AML-193 (cell line): ENCODE measurements at places on chromosomes 11 and 22.

- peak; percentile 36 for DNase-seq
Observed at GRCh38 chr22:49929211-49929979, 11.0 kb downstream of the CRELD2 start.

- DNase-seq, result peak; percentile 63
Observed at GRCh38 chr11:72738199-72739141, 13.7 kb downstream of the ARAP1 start.

DNA sequence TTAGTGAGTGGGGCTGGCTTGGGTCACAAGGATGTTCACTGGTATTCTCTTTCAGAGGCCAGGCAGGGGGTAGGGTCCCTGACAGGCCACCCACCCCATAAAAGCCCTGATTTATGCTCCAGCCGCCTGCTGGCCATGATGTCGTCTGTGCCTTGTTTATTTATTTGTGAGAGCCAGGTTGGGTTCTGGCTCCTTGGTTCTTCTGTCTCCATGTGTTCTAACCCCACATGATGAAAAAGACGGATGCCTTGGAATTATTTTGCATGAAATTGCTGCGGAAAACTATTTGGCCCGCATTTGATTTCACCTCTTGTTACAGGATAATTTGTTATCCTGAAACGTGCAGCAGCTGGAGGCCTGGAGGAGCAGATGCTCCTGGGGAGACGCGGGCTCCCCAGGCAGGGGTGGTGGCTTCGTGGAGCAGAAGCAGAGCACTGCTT is 46.3 kb upstream of the WNT11 start:
- DNase-seq, result no peak

- DNase-seq, result no peak
Observed at GRCh38 chr11:71282581-71283351, 30.4 kb upstream of the SHANK2 start.

DNA sequence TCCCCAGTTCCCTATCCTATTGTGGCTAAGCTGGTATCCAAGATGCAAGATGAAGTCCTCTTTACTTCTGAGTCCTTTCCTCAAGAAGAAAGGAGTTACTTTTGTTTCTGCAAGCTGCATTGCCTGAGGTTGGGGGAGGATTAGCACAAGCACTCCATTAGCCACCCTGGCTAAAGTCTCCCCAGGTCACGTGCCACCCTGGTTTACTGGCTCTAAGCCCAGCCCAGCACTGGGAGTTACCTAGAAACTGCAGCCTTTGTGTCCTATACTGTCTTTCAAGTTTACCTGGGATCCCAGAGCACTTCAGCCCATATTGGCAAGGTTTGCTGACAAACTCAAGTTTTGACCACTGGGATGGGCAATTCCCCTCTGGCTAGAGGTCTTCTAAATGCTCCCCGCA is 78.4 kb upstream of the DBX1 start:
- no peak for DNase-seq

DNA sequence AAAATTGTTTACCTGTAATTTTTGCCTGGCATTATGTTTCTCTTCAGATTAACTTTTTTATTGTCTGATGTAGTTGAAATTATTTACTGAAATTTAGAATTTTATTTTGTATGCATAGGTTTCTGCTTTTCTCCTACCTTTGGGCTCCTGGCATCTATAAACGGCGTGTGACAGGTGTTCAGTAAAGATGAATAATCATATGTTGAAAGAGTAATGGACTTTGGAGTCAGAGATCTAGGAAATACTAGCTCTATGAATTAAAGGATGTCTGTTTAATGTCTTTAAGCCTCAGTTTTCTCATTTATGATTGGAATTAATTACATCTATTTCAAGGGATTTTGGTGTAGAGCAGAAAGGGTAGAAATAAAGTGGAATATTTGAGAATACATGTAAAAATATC is 7.2 kb upstream of the ANGPTL5 start:
- no peak for DNase-seq

DNA sequence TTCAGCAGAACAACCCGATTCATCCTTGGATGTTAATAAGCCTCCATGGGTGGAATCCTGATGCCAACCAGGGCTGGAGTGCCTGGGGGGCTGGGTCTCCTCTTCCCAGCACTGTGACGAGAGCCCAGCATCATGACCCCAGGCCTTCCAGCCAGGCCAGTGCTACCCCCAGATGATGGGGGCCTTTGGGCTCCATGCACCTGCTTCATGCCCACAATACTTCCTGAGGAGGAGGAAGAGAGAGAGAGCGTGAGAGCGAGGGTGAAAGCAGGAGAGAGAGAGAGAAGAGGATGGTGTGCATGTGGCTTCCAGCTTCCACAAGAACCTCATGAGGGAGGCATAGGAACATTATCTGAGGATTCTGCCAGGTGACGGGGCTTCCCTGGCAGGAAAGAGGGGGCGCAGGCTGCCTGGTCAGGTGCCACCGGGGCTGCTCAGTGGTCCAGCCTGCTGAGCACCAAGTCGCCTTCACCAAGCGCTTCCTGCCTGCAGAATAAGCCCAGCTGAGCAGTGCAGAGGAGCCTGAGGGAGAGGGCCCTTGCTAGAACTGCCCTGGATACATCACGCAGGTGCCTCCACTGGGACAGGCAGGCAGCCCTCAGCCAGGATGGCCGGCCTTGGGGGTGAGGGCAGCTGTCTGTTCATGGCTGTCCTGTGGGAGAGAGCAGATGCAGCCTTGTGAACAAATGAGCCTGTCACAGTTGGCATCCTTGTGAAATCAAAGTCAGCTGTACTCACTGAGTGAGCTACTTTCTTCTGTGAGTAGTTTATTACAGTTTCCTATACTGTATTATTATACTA is 243.3 kb upstream of the B3GAT1 start:
- DNase-seq, result no peak

GRCh38 chr22:37184816-37185541 is 3.1 kb downstream of the C1QTNF6 start:
- DNase-seq, result no peak

DNA sequence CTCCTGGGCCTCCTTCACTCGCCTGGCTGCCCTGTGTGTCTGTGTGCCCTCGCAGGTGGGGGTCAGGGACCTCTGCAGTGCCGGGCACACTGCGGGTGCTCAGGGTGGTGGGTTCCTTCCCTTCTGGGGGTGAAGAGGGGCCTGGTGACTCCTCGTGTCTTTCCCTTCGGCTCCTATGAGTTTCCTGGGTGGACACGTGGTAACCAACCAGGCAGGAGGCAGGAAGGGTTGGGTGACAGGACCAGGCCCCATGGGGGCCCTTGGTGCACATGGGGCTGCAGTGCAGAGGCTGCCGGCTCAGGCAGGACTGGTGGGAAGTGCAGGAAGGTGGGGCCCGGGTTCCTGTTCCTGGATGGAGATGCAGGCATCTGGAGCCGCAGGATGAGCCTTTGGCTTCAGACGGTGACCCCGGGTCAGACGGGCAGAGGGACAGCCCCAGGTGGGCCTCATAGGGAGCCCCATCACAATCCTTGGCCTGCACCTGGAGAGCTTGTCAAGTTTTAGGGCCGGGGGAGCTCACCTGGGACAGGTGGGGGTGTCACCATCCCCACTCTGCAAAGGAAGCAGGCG is 9.6 kb downstream of the FRMD8 start:
- no peak for DNase-seq

GRCh38 chr11:119376197-119376847 is 5.2 kb downstream of the USP2 start:
- no peak for DNase-seq

- DNase-seq, result no peak
Observed at GRCh38 chr11:128921793-128922192, 20.9 kb downstream of the TP53AIP1 start.

- DNase-seq, result no peak
Observed at GRCh38 chr11:44319552-44320288, 9.8 kb upstream of the ALX4 start.

GRCh38 chr11:24760681-24761080 is 263.8 kb downstream of the LUZP2 start:
- peak; percentile 10 for DNase-seq

DNA sequence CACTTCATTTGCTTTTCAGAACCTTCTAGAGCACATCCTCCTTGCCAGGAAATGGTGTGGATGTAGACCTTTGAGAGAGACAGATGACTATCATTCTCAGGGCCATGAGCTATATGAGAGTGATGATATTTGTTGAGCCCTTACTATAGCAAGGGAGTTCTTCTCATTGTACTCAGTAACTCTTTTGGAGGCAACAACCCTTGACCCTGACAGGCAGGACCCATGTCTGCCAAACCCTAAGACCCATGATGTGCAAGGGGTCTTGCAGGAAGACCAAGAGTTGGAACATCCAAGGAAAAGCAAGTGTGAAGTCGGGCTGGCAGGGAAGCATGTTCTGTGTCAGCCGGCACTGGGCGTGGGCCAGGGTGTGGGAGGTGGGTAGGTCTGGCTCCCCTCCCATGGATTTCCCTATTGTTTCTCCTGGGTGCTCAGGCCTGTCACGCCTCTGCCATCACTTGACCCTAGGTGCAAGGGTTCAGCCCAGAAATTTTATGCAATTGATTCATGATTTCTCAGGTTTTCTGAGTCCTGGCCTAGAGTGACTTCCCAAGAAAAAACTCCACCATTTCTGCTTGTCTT is 1.2 kb downstream of the FOLR3 start:
- DNase-seq, result no peak

GRCh38 chr11:115257270-115257669 is 246.9 kb downstream of the CADM1 start:
- DNase-seq, result no peak

DNA sequence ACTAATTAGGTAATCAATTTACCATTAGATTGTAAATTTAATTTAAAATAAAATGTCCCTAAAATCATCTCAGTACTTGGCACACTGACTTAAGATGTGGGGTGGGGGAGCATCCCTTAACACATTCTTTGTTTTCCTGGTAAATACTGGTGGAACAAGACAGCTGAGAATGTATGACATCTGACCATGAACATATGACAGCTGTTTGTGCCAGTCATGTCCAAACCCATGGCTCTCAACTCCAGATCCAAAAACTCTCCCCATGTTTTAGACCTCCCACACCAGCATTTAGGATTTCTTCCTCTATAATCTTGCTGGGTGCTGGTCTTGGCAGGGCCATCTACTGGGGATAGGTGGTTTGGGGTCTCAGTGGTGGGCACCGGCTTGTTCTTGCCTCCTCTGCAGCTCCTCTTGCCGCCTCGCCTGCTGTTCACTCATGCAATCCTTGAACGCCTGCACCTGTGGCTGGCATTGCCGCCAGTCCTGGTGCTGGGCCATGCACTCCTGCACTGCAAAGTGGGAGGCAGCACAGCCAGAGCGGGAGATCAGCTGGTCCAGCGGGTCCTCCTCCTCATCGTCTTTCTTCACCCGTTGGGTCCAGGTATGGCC is 3.8 kb downstream of the COA4 start:
- no peak for DNase-seq

DNA sequence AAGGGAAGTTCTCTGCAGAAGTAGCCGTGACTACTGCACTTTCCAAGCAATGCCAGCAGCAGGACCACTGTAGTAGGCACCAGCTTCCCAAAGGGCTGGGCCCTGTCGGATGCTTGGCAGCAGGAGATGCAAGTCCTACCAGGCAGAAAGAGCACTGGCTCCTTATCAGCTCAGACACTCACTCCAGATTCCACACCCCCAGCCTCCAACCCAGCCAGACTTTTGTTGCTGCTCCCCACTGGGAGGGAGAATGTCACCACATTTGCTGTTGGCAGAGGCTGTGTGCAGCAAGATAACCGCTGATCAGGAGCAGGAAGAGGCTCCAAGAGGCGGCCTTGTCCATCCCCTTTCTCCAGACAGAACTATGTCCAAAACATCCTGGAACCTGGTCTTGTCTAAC is 118.7 kb downstream of the C11orf58 start:
- no peak for DNase-seq

DNA sequence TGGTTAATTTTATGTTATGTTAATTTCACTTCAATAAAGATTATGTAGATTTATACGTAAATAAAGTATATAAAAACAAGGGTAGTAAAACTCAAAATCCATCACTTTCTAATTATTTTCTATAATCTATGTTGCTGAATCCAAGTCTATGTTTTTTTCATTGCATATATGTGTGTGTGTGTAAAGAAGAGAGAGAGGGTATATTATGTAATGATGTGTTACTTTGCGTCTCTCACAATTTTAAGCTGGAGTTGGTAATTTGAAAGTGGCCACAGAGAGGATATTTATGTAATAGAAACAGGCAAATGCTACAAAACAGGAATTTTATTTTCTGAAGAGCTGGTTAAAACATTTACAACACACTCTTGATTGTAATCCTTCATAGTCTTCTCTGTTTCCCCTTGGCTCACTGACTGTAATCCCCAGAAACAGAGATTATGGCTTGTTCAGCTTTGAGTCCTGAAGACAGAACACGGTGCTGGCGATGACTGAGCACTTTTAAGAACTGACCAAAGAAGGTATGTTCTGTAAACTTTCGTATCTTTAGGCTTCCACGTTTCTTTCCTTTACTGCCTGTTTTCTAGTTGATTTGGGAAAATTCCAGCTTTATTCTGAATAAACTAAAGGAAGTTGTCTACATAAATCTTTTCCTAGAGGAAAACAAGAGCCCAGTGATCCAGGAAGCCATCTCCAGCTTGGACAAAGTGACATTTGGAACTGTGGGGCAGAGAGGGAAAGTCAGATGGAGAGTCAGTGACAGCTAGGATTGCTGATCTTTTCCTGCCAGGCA is 43.6 kb downstream of the OR2AG2 start:
- DNase-seq, result no peak

DNA sequence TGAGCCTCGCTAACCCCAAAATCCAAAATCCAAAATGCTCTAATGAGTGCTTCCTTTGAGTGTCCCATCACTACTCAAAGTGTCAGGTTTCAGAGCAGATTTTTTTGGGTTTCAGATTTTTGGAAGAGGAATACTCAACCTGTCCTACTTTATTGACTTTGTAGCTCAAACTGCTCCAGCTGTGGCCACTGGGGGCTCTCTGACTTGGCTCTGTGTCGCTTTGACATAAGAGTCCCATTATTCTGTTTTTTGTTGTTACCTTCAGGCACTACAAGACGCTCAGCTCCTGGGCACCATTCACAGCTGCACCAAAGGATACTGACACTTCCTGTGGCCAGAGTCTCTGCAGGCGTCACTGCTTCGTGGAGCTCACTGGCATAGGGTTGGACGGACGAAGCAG is 41.1 kb downstream of the PHF21B start:
- no peak for DNase-seq

GRCh38 chr11:8656291-8656690 is 26.2 kb downstream of the TRIM66 start:
- DNase-seq, result no peak

DNA sequence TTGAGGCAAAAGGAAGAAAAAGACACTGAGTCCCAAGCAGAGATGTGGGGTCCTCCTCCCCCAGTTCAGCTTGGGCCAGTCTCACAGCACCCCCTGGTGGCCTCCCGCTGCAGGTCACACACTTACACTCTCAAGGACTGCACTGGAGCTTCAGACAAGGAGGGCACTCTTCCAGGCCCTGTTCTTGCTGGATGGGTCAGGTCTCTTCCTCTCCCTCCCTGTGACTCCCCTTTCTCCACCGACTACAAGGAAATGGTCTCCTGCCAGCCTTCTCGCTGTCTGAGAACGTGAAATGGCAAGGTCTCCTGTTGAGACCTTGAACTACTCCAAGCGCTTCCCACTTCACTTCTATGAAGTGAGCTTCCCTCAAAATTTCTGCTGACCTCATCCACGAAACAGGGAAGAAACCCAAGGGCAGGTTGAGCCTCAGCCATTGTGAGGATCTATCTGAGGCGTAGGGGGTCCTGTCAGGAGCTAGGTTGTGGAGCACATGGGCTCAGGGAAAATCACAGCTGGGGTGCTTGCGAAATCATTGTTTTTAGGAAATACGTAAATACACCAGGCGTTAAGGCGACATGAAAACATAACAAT is 11.2 kb upstream of the IGLL1 start:
- peak; percentile 31 for DNase-seq

GRCh38 chr11:117385906-117386305 is 58.3 kb downstream of the CEP164 start:
- DNase-seq, result no peak
